ENCODE measurements at places on chromosomes 6 and 20.

DNA sequence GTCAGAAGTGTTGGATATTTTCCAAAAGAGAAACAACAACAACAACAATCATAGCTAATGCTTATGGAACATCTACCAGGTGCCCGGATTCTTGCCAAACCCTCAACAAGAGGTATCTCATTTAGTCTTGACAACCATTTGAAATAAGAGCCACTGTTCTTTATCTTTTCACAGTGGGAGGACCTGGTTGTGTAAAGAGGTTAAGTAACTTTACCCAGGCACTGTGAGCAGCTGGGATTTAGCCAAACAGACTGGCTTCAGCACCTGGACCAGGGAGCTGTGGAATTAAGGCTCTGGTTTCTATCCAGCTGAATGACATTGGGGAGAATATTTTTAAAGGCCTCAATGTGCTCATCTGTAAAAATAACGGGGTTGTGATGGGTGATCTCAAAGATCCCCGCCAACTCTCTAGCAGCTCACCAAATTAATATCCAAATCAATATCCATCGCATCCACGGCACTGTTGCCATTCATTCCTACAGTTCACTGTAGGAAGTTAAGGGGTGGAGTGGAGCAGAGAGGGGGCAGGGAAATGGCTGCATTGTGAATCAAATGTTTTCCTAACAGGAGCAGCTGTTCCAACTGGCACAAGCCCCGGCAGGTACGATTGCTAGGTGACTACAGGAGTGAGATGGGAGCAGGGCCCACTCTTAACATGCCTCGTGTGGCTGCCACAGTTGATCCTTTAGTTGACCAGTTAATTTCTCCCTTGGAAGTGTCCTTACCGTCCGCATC is 61.8 kb downstream of the GCNT2 start:
- no peak for DNase-seq

DNA sequence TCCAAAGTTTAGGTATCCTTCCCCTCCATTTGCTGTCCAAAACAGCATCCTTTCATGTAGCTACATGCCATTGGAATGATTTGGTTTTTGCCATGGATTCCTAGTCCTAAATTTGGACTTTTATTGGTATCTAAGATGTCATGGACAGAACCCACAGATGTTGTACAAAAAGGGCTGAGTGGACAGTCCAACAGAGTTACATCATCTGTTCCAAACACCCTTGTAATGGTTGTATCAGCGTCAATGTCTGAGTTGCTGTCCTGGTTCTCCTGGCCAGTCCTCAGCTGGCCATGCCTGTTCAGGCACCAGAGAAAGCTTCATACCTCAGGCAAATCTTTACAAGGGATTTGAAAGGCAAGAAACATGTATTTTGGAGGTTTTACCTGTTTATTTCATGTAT is 191.3 kb downstream of the ESR1 start:
- peak; percentile 24 for DNase-seq

- no peak for DNase-seq
These were observed 20.0 kb upstream of the UBE2J1 start for GRCh38 chr6:89372506-89372901.

DNA sequence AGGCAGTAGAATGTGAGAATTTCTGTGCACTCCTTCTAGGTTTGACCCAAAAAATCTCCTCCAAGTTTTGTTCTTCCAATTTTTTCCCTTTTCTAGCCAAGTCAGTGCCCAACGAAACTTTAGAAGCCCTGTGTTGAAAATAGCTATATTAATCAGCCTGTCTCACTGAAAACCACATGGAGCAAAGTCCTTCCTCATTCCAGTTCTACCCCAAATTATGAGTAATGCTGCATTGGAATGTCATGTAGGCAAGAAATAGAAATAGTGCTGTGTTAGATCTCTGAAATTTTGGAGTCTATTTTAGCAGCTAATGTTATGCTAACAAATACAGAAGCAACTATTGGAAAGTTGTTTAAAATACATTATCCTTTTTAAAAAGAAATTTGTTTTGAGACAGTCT is 725.5 kb downstream of the TBC1D32 start:
- peak; percentile 0 for DNase-seq

DNA sequence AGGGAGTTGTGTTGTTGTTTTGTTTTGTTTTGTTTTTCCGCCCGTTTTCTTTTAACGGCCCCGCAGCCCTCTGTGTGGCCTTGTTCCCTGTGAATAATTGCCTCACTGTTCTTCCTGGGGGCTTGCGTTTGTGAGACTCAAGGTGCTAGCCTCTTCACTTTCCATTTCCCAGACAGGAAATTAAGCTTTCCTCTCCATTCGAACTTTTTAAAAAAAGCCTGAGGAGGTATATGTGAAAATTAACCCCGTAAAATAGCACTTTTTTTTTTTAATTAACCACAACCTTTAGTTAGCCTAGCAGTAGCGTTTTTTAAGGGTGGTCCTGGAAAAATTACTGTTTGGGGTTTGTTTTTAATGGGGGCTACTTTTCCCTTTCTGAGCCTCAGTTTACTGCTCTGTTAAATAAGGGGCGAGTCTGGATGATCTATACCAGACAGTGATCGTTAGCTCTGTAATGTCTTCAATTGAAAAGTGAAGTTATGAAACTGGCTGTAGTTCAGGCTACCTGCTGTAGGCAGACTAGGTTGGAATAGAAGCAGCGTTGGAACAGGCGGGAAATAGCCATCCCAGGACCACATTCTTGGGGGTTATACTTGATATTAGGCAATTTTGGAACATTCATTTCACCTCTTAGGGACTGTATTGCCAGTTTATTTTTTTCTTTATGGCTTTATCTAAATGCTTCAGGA is 1.7 kb downstream of the STX16 start:
- DNase-seq: no peak

DNA sequence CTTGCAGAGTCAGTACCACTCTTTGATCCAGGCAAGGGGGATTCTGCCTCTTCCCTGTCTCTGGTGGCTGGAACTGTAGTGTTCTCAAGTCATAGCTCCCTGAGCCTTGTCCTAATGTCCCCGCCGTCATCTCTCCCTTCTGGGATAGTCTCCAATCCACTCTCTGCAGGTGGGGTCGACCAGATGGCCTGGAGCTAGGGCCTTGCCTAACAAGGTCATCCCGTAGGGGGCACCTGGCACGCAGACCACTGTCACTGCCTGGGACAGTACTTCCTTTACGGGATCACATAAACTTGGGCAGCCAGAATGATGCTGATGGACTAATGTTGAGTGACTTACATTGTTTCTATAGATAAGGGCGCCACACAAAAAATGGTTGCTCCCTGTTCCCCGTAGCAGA is 118.9 kb upstream of the SLC22A23 start:
- no peak for DNase-seq

DNA sequence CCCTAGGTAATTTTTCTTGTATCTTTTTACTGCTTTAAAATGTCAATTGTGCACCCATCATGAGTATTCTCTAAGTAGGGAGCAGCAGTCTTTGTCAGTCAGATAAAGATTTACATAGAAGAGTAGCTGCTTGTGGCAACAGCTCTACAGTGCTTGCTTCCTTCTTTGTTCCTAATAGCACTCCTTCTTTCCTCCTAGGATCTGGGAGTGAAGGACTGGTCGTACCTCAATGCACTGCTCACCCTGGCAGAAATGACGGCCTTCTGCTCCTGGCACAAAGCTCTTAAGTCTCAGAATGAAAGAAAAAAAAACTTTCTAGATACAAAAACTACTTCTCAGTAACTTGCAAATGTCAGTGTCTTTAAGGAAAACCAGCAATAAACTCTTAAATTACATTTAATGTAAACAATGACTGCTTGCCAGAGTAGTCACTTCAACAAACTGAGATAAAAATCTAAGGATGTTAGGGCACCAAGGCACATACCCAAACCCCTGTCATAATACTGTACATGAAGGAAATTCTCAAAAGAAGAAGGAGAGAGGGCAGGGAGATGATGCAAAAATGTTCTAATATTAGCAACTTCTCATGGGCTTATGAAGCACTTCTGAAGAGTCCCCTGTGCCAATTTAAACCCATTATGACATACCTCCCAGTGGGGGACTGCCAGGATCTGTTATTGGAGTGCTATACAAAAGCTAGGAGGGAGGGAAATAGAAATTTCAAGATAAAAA is 34.0 kb downstream of the NCOA6 start:
- peak; percentile 8 for DNase-seq

DNA sequence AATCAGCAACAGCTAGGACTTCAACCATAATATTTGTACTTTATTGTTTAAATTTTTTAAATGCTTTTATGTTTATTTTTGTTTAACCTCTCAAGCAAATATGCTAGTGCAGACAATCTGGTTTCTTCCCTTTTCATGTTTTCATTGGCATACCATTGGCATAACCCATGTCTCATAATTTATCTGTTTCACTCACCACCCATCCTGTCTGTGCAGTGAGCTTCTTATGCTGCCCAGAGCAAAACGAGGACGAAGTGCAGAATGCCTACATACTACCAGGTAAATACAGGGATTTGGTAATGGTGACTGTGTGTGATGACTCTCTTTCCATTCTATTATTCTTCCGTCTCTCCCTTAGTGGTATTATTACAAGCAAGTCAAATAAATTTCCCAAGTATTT is 361.4 kb upstream of the KCNQ5 start:
- DNase-seq: peak; percentile 49

GRCh38 chr6:138948004-138948403 is 40.0 kb downstream of the REPS1 start:
- no peak for DNase-seq

- no peak for DNase-seq
These were observed 137.8 kb downstream of the EDN3 start for GRCh38 chr20:59438201-59438600.

GRCh38 chr20:40750541-40751035 is 61.6 kb upstream of the MAFB start:
- no peak for DNase-seq
